NCI-H1930 (cell line): ENCODE measurements at places on chromosomes 6 and 20.

GRCh38 chr20:53677447-53678314, 84.0 kb upstream of the ZNF217 start:
- DNase-seq, result no peak

- DNase-seq, result no peak
Observed at GRCh38 chr6:156808287-156808686, 31.1 kb downstream of the ARID1B start.

- DNase-seq, result no peak
Observed at GRCh38 chr20:63547725-63548480, at the start of gene SRMS. Gene SRMS (minus strand): TSS chr20:63547749. CDS start chr20:63547463, 286 bp downstream.

GRCh38 chr6:146949425-146949824, 254.8 kb upstream of the STXBP5 start:
- DNase-seq, result no peak

DNA sequence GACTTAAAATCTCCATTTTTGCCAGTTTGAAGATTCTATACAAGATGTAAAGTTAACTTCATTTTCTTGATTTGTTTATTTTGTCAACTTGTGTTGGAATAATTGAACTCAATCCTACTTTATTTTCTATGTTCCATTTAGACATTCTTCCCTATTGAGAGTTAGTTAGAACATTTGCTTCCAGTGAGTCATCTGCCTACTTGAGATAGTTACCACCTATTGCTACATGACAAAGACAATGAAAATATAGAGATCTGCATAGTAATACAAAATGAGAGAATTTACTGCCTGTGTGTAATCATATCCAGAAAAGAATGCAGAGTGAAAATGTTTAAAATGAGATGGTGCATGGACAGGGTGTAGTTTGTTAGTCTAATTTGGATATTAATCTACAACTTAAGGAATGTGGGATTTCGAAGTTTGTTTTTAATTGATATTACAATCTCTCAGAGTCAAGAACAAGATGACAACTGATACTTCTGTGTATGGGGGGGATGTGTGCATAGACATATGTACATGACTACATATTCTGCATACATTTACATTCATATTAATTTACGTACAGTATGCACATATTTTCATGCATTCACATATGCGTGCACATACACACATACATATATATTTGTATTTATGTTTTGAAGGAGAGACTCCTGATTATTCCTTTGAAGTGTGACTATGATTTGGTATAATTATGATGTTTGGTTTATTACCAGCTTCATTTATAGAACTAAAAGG, 420.1 kb downstream of the NKAIN2 start:
- no peak for DNase-seq

DNA sequence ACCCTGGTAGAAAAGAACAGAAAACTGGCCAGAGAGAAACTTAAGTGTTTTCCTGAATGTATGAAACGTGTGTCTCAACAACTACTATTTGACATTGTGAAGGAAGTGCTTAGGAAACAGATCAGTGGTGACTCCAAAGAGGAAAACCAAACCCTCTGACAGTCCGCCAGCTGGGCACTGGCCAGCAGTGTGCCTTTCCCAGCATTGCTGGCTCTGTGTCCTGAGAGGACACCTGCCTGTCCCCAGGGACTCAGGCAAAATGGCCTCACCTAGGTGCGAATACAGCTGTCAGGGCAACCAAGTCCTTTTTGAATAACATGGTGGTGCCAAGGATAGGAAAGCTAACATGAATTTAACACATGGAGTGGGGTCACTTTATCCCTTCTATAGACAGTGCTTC, 72.5 kb downstream of the NDUFAF5 start:
- no peak for DNase-seq

DNA sequence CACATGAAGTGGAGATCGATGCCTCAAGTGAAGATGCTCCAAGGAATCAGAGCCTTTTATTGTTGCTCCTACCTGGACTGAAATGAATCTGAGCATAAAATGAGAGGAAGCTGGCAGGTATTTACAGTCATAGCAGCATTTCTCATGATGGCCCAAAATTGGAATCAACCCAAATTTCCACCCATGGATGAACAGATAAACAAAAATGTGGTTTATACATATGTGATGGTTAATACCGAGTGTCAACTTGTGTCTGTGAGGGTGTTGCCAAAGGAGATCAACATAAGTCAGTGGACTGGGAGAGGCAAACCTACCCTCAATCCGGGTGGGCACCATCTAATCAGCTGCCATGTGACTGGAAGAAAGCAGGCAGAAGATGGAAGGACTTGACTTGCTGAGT, 178.2 kb downstream of the PTPRT start:
- no peak for DNase-seq

GRCh38 chr6:53527249-53527765, 17.6 kb downstream of the GCLC start:
- no peak for DNase-seq

DNA sequence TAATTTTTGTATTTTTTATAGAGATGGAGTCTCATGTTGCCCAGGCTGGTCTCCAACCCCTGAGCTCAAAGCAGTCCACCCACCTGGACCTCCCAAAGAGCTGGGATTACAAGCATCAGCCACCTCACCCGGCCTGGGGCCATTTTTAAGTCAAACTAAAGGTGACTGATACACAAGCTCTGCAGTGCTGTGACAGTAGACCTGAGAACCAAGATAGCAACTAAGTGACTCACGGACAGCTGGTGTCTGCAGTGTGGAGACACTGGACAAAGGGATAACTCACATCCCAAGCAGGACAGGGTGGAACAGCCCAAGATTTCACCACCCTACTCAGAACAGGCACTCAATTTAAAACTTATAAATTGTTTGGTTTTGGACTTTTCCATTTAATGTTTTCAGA, 402.5 kb downstream of the CD83 start:
- no peak for DNase-seq

DNA sequence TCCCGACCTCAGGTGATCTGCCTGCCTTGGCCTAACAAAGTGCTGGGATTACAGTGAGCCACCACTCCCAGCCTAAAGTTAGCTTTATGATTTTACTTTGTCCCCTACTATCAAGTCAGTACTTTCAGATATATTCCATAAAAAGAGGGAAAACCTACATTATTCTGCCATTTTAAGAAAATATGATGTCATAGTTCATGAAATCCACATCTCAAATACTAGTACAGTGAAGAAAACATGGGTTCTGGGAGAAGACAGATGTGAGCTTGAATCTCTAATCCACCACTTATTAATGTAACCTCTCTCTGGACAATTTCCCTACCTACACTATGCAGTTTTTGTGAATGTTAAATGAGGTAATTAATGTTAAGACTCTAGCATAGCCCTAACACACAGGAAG, 74.5 kb downstream of the PDE10A start:
- no peak for DNase-seq

DNA sequence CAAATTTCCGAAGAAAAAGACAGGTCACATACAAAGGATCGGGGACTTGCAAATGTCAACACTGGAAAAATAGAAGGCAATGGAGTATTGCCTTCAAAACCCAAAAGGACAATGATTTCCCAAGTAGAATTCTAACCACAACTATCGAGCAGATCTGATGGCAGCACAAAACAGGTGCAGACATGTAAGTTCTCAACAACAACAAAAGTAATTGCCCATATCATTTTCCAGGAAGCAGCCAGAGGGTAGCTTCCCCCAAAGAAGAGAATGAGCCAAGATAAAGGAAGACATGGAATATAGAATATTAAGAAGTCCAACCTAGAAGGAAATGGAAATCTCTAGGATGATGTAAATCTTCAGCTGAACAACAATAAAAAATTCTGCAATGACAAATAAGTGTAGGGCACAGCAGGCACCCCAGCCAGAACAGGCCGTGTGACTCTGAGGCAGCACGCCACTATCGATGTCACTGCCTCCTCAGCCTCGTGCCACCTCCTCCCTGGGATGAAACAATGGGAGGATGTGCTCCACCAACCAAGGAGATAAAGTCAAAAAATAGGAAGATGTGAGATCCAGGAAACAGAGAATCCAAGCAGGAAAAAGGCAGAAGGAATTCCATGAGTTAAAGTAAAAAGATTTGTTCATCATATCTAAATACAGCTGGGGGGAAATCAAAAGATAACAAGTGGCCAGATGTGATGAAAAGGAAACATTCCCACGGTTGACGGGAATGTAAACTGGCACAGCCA, 34.1 kb downstream of the SERPINB1 start:
- no peak for DNase-seq

- DNase-seq, result no peak
Observed at GRCh38 chr20:9040863-9041524, 27.9 kb upstream of the PLCB4 start.

DNA sequence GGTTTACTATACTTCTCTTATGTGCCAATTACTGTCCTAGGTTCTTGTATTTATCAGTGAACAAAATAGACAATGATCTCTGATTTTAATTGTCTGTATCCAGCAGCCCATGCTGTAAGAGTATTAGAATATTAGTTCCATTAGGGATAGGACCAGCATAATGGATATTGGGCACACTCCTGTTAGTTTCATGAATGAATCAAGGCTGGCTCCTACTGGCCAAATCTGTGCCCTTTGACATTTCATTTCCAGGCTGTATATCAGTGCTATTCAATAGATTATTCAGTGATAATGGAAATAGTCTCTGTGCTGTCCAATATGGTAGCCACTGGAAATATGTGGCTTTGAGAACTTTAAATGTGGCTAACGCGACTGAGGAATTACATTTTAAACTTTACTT, 1007.9 kb upstream of the FLRT3 start:
- DNase-seq, result no peak

- no peak for DNase-seq
Observed at GRCh38 chr20:10263385-10264165, 44.9 kb downstream of the SNAP25 start.

DNA sequence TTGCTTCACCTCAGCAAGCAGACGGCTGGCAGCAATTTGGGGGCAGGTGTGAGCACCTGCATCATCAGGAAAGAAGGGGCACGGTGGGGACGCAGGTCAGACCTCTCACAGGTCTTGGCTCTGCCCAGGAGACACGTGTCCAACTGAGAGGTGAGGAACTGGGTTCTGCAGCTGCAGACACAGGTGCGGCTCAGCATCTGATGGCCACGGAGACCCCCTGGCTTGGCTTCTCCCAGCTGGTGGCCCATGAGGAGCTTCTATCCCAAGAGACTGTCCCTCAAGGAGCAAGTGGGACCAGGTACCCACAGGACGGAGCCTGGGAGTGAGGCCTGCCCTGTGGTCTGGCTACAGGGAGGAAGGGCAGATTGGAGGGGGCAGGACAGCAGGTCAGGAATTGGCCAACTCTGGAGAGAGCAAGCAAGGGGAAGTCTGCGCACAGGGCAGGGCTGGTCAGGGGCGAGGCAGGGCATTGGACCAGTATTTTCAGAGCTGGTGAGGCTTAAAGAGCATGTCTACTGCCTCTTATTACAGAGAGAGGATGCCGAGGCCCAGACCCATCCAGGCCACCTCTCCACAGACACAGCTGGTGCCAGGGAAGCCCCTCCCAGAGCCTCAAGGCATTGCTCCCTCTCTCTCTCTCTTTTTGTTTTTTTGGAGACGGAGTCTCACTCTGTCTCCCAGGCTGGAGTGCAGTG, 4.2 kb downstream of the STMN3 start:
- no peak for DNase-seq

GRCh38 chr6:28607990-28608389, 82.3 kb downstream of the GPX5 start:
- no peak for DNase-seq

- no peak for DNase-seq
Observed at GRCh38 chr6:41651246-41651961, 13.1 kb downstream of the MDFI start.

DNA sequence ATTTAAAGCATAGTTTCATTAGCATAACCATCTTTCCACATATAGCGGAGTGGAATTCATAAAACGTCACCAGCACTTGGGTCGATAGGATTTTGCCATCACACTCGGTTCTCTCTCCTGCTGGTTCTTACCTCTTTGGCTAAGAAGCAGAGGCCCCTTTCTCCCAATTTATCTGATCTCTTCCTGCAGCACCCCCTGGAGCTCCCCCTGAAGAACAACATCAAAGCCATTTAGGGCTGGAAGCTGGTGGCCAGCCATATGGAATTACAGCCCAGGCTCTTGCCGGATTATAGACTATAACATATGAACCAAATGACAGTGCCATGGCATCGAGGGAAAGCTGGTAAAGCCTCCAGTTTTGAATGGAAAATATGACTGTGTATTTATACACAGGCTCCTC, 6.4 kb upstream of the KIF6 start:
- DNase-seq, result no peak

DNA sequence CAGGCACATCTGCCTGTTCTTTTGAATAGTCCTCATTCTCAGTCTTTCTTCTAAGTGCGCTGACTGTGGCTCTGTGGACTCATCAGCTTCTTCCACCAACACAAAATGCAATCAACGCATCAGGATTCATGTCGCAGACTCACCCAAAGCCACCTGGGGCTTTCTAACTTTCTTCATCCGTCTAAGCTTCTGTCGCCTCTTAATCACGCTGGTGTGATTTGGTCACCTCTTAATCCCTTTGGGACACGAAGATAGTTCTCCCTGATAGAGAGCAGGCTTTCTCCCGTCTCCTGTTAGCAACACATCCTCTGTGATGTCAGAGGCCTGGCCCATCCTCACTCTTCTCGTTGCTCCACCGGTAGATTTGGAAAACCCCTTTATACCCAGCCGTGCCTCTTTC, 78.0 kb upstream of the FOXQ1 start:
- DNase-seq, result no peak

- DNase-seq, result no peak
Observed at GRCh38 chr6:145631374-145631773, 103.9 kb downstream of the EPM2A start.

DNA sequence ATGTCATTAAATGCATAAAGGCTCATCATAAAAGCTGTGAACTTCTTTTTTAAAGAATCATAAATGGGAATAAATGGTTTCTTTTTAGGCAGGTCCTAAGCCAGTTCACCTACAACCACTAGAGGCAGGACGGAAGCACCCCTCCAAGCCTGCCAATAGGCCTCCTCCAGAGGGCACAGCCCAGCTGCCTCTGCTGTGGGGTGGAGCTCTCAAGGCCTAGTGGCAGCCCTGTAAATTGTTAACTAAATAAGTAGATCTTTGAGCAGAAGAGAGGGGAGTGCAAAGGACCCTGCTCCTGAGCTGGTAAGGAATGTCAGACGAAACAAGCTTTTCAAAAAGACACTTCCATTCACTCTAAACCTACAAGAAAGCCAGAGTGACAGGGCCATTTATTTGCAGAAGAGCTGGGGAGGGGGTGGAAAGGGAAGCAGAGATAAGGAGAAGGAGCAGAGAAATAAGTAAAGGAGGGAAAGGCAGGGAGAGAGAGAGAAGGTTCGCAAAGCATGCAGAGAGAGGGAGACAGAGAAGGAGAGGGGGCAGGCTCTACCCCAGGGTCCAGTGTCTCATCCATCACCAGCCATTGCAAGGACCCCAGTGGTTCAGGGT, 18.0 kb upstream of the MAFB start:
- DNase-seq, result no peak

- no peak for DNase-seq
Observed at GRCh38 chr20:32792316-32792715, 27.4 kb upstream of the MAPRE1 start.

- DNase-seq, result no peak
Observed at GRCh38 chr6:10030942-10031537, 383.8 kb downstream of the TFAP2A start.

GRCh38 chr6:166626177-166627032, 646 bp downstream of the RPS6KA2 start:
- DNase-seq, result no peak
